KBM-7 (cell line): ENCODE measurements at places on chromosomes 1 and 21.

- no peak for DNase-seq
Observed at GRCh38 chr1:86915737-86916235, 1.4 kb downstream of the HS2ST1 start.

GRCh38 chr1:187509091-187509490 lies 680.3 kb downstream of the PLA2G4A start:
- no peak for DNase-seq

DNA sequence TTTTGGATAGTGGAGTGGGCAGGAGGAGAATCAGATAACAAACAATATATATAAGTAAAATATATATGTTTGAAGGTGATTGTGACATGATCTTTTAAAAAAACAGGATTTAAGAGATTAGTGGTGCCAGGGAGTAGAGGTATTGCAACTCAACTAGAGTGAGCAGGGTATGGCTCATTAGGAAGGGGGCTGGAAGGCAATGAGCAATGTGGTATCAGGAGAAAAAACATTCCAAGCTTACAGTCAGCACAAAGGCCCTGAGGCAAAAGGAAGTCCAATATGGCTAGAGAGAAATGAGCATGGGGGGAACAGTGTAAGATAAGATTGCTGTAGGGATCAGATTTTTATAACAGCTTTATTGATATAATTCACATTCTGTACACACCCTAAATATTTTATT lies 5.3 kb upstream of the GADD45A start:
- DNase-seq = no peak

GRCh38 chr1:172272087-172272486 lies 148.4 kb upstream of the C1orf105 start:
- DNase-seq = no peak

DNA sequence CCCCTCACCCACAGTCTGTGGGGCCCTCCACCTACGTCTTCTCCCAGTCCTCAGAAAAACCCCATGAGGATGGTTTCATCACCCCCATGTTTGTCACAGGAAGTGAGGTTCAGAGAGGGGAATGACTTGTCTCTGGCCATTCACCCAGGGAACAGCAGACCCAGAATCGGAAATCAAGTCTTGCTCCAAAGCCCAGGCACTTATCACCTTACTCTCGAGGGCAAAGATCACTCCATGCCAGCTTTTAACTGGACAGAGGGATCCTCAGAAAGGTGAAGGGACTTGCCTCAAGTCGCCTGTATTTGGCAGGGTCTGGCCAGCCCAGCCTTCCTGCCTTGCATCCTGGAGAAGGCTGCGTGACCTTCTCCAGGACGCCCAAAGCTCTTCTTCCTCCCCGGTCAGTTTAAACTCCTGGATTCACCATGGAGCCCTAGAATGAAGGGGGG lies 57.9 kb upstream of the SSBP3 start:
- no peak for DNase-seq

DNA sequence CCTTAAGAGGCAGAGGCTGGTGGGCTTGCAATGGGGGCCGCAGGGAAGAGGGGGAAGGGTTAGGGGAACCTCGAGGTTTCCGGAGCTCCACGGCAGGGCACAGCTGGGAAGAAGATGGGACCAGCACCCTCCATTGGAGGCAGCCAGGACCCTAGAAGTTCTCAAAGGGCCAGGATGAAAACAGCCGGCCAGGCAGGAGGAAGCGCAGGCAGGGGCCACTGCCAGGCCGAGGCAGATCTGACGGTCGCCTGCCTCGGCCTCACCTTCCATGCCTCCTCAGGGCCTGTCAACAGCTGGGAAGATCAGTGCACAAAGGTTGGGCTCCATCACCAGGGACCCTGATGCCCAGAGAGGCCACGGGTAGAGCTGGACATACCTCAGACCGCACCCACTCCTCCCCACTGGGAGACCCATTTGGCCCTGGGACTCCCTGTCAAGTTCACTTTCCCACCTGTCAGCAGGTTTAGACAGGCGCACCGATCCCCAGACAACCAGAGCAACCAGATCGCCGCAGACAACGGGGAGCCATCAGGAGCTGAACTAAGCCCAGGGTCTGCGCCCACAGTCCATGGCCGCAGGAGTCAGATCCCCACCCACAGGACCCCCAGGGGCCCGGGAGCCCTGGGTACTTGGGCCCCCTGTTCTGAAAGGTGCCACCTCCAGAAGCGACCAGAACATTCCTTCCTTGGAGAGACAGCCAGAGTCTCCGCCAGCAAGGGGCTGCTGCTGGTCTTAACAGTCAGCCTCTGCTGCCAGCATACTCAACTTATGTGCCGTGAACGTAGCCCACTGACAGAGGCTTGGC lies 2.2 kb downstream of the SLC19A1 start:
- DNase-seq = no peak

DNA sequence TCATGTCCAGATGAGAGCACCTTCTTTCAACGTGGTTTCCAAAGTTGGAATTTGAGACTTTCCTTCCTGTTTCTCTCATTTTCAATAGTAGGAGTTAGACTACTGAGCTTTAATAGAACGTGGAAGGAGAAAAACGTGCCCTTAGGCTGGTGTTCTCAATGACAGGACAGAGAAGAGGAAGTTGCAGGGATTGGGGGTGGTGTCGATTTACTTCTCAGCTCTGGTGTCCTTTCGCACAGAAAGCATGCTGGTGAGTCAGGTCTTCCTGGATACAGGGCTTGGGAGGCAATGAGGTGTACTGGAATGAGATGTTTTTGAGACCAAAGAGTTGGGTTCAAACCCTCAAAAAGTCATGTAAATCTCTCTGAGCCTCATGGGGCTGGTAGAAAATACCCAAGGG lies 67.1 kb downstream of the HIVEP3 start:
- peak; percentile 81 for DNase-seq

GRCh38 chr1:164240081-164240480 lies 318.9 kb upstream of the PBX1 start:
- DNase-seq = no peak

- no peak for DNase-seq
Observed at GRCh38 chr1:54105736-54106269, 47.0 kb downstream of the CDCP2 start.

- DNase-seq = no peak
Observed at GRCh38 chr1:81165963-81166362, 634.8 kb upstream of the ADGRL2 start.
